ENCODE measurements at places on chromosomes 2 and 18.
A peak's percentile ranks its signal among the peaks of the same experiment; 100 is the strongest.

DNA sequence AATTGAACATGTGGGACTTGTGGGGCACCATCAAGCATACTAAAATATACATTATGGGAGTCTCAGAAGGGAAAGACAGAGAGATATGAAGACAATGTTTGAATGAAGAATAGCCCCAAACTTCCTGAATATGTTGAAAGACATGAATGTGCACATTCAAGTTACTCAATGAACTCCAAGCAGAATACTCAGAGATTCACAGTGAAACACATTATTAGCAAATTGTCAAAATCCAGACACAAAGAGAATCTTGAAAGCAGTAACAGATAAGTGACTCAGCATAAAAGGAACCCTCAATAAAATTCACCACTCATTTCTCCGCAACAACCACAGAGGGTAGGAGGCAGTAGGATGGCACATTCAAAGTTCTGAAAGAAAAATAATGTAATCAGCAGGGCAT, 8.8 kb downstream of the C2orf92 start:
- no peak for ATAC-seq

- ATAC-seq: no peak
Observed at GRCh38 chr2:161146209-161146775, 13.9 kb upstream of the TANK start.

- ATAC-seq: no peak
Observed at GRCh38 chr18:49135877-49136276, 185.1 kb upstream of the SMAD7 start.

- peak; percentile 59 for ATAC-seq
Observed at GRCh38 chr18:13558124-13558523, 168.2 kb downstream of the FAM210A start.

DNA sequence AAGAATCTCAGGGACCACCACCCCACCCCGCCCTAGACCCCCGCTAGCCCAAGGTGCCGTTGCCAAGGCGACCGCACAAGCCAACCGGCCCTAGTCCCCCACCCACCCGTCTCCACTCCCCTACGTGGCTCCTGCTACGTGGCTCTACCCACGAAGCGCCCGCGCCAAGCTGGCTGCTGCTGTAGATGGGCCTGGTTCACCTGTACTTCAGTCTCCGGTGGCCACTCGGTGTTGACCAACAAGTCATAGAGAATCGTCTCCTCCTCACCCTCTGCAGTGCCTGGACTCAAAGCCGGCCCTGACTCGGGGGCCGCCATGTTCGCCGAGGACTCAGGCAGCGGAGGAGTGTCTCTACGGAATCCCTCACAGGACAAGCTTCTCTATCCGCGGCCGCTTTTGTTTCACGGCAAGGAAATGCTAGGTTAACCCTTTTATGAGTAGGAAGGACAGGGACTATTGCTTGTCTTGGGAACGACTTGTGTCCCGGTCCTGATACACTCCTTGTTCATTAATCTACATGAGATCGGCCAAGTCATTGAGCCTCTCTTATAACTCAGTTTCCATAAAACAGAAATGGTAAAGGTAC, at the start of gene NBAS:
TSS of gene NBAS (minus strand) at position 347 of the 586 bp plus-strand sequence. CDS start at position 317, 30 bp downstream.
- ATAC-seq: peak; percentile 94

- ATAC-seq: no peak
Observed at GRCh38 chr18:41783879-41784278, 171.2 kb upstream of the PIK3C3 start.

GRCh38 chr18:48925491-48925780, 25.3 kb downstream of the SMAD7 start:
- no peak for ATAC-seq
